OCI-LY7 (cell line): ENCODE measurements at places on chromosomes 1 and 21.
A peak's percentile ranks its signal among the peaks of the same experiment; 100 is the strongest.

DNA sequence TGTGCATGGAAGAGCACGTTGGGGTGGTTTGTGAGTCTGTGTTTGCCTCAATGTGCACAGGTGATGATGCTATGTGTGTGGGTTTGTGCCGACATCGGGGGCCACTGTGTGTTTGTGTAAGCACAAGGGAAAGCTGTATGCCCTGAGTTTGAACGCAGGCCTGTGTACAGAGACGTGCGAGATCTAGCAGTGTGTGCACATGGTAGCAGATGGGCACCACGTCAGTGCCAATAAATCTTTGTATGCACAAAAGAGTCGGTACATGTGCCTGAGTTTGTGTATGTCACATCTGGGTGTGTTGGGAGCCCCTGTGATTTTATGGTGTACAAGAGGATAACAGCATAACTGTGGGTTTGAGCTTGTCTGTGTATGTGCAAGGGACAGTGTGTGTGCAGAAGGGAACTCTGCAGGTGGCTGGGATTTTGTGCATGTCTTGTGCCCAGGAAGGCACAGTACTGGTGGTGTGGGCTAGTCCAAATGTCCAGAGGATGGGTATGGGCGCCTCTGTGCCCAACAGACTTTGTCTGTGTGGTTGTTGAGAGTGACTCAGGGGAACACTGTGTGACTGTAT, 32.0 kb upstream of the WASF2 start:
- DNase-seq = no peak

GRCh38 chr1:108050158-108050557, 85.2 kb upstream of the VAV3 start:
- DNase-seq = no peak

DNA sequence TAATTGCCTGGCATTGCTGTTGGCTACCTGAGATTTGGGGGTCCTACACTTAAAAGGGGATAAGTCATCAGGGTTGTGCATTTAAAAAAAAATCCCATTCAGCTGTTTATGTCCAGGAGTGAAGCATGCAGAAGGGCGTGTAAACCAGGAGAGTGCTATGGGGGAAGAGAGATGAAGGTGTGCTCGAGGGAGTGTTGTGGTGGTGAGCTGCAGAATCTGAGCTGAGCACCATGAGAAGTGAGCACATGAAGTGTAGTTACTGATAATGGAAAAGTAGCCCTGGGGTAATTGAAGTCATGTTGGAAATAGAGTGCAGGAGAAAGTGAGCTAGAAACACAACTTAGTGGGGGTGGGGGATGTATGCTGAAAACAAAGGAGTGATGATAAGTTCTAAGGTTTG, 705 bp downstream of the FCRL1 start:
- peak; percentile 30 for DNase-seq

DNA sequence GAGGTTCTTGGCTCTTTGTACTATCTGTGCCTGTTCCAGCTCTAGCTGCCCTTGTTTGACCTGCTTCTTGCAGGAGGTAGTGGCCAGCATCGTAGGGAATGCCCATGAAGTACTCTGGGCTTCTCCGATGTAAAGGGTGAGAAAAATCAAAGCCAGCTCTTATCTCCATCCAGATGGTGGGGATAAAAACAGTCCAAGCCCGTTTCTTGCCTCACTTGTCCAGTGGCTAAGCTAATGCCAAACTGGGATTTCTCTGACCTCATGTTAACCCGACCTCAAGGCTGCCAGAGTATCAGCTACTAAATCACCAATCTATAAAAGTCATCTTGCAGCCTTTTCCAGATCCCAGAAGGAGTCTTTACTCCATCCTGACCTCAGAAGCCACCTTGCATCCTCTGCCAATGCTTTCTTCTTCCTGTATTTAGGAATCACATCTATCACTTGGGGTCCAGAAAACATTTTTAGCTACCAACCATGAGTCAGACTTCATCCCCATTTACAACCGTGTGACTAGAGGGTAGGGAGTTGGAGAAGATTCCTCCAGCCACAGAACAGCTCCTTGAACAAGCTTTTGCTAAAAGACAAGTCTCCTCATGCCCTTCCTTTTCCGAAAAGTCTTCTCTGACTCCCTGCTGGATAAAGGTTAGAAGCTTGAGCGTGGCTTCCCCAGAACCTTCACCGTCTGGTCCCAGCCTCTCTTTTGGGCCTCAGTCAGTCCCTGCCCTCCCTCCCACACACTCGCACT, 35.9 kb downstream of the KCNC4 start:
- DNase-seq = no peak

DNA sequence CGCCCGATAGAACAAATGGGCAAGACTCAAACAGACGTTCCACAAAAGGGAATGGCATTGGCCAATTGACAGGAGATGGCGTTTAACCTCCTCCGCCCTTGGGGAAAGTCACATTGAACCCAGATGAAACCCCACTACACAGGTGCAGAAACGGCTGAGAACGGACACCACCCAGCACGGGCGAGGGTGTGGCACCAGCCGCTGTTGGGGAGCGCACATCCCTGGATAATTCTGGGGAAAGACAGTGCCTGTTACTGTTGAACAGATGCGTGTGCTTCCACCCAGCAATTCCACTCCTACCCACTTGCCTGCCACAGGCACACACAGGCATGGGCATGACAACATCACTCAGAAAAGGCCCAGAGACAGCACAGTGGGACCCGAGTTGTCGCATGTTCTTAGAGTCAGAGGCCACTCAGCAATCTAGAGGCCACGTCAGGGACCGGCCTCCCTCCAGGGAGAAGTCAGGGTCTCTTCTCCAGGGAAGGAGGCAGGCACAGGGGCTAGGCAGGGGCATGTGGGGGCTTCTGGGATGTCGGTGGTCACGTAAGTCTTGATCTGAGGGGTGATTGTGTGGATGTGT, 15.2 kb downstream of the PRXL2B start:
- no peak for DNase-seq
